ENCODE measurements at places on chromosomes 16 and 17.

DNA sequence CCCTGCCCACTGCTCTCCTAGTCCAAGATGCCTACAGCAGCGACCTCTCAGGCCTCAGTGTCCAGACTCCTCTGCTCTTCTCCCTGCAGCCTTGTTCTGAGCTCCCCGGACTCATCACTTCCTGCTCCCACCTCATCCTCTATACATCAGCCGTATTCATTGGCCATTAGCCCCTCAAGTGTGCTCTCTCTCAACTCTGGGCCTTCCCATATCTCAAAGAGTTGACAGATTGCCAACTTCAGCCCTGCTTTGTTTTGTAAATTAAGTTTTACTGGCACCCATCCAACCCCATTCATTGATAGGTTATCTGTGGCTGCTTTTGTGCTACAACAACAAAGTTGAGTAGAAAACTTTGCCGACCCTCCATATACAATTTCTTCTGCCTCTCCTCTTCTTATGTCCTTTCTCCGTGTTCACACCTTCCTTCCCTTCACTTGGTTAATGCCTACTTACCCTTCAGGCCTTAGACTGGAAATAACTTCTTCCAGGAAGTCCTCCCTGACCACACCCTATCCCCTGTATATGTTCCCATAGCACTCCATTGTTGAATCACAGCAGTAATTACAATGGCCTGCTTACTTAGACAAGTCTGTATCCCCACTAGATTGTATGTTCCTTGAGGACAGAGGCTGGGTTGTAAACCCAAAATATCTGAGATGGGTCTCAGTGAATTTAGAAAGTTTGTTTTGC is 63.4 kb upstream of the TANC2 start:
- no peak for DNase-seq

GRCh38 chr16:86296256-86296655 is 214.1 kb upstream of the FOXF1 start:
- DNase-seq, result no peak

- no peak for DNase-seq
Observed at GRCh38 chr17:73541111-73541510, 103.1 kb downstream of the SDK2 start.

DNA sequence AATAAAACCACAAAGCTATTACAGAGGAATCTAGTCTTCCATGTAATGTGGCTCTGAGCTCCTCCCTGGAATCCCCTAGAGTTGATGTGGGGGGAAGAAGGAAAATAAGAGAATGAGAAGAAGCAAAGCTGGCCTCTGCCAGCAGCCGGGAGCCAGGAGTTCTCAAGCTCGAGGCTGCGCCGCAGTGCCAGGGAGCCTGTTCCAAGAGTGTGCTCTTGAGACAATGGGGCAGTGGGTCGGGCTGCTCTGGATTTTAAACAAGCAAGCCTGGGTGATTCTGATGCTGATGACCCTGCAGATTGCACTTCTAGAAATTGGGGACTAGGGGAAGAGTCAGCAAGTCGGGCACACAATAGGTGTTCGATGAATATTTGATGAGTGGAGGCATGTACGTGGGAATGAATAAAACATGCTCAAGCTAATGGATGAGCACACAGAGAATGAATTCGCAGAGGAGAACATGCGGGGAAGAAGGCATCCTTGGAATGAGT is 119.9 kb downstream of the CMIP start:
- no peak for DNase-seq

DNA sequence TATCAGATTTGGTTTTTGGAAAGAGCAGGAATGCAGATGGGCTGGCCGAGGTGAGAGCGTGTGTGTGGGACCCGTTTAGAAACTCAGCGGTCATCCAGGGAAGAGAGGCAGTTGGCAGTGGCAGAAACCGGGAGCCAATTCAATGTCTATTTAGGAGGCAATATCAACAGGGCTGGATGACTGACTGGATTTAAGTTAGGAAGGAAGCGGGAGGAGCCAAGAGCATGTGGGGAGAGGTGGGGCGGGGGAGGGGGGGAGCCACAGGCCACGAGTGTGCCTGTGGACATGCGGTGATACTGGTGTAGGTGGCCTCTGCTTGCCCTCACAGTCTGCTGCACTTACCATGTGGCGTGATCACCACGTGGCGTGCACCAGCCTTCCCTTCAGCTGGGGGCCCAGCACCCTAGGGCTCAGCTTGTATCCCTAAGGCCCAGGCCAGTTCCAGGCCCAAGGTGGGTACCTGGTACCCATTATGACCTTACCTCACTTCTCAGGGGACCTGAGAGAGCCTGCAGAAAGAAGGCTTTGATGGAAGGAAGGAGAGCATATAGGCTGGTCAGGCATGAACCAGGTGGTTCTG is 10.8 kb upstream of the TPPP3 start:
- no peak for DNase-seq

- no peak for DNase-seq
Observed at GRCh38 chr17:75428543-75429469, 23.3 kb upstream of the GRB2 start.
